ENCODE measurements at places on chromosomes 1 and 21.
A peak's percentile ranks its signal among the peaks of the same experiment; 100 is the strongest.

DNA sequence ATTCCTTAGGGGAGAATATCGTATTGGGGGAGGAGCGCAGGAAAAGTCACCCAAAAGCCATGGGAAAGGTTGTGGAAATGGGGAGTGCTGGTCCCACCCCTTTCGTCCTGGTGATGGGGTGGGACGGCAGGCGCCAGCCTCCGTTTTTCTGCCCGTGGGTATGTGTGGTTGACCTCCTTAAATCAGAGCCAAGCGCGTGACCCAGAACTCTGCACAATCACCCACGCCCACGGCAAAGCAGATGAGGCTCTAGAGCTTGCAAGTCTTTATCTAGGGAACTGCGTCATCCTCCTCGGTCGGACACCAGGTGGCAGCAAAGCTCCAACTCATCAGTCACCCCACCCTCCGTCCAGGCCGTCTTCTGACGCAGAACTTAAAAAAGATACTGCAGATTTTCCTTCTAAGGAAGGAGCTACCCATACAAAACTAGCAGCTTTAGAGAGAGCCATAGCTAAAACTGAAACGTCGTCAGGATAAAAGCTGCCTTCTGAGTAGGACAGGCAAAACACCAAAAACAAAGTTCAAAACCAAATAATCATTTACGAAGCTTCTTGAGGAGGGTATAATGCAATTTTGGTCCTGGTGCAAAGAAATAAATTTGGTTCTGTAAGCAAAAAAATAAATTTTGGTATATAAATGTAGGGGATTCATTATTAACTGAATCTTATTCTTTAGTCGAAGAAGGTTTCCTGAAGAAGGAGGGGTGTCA is 62.0 kb downstream of the TBX19 start:
- DNase-seq: peak; percentile 59

DNA sequence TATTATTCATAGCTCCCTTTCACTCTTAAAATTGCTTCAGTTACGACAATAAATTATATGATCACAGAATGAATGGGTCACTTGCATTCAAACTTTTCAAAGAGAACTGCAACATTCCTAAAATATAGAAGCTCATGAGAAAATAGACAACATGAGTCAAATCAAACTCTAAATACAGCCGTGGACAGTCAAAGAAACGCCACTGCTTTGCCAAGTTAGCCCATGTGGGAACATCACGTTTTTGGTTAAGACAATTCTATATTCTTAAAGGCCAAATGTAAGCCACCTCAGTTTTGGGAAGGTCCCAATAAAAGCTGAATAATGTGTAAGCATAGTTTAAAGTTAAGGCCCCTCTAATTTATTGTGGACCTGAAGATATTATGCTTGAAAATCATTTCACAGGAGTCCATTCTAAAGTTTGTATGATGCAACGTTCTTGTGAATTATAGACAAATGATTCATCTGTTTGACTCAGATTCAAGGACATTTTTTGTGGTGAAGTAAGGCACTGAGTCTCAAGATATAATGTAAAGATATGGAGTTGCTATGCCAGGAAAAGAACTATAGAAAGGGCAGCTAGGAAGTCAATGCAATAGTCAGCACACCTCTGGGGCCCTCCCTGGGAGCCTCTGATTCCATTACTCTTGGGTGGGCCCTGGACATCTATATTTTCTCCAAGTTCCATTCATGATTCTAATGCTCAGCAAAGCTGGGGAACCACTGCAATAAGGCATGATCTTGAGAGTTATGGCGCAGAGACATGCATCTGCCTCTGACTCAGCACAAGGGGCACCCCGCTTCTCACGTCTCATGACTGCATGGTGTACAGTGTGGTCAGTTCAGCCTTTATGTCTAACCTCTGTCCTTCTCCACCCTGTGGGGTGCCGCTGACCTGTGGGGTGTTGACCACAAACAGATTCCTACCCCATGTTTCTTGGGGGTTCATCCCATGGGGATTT is 33.9 kb downstream of the ETS2 start:
- DNase-seq: no peak

GRCh38 chr1:187264995-187265602 is 436.4 kb downstream of the PLA2G4A start:
- DNase-seq: no peak

GRCh38 chr1:202193614-202194327 is at the start of gene LGR6:
TSS of gene LGR6 (plus strand) at chr1:202193799. CDS start at chr1:202193990, 191 bp downstream.
- peak; percentile 29 for DNase-seq

DNA sequence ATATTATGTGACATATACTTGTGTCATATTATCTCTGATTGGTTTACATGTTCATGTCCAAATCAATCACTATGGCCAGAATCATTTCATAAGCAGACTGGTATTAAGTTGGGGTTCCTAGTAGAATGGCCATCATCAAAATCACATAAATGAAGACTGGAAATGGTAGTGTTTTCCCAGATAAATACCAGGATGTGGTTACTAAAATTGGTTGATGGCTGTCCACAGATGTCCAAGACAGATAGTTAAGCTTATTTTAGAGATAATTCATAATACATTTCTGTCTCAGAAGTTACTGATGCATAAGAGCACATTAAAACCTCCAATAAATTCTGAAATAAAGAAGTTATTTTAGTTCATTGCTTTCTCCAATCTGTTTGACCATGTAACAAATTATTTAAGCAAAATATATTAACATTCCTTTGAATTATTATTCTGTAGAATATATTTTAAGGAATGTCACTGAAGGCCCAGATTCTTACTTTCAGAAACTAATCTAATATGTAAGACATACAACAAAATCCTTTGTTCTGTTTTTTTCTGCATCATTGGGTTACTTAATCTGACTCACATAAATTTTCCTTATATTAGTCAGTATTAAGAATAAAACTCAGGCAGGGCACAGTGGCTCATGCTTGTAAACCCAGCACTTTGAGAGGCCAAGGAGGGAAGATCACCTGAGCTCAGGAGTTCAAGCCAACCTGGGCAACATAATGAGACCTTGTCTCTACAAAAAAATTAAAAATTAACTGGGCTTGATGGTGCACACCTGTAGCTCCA is 483.9 kb downstream of the PTPRC start:
- DNase-seq: no peak

DNA sequence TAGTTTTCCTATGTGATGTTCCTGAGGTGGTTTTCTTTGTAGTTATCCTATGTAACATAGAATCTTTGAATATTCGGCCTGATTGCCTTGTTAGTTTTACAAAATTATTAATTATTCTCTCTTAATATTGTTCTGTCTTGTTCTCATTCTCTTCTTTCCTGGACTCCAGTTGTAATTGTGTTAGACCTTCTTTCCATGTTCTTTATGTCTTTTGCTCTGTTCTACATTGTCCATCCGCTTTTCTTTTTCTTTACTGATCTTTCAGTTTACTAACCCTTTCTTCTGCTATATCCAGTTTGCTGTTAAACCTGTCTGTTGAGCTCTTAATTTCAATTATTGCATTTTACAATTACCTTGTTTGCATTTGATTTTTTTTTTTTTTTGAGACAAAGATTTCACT is 89.3 kb downstream of the PEX14 start:
- DNase-seq: no peak

DNA sequence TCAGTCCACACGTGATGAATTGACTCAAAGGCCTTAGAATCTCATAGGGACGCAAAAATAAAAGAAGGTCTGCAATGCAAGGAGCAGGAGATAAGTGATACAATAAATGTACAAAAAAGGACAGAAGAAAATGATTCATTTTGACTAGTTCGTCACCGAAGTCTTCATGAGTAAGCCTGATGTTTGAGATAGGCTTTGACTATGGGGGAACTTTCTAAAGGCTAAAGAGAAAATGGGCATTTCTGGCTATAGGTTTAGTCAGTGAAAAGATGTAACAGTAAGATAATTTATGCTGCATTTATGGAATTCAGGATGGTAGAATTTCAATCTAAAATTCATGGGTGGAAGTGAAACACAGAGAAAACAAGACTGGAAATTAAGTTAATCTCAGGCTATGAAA is 163.0 kb downstream of the ADGRL4 start:
- DNase-seq: no peak

GRCh38 chr21:33811167-33812010 is 104.2 kb downstream of the ATP5PO start:
- no peak for DNase-seq

DNA sequence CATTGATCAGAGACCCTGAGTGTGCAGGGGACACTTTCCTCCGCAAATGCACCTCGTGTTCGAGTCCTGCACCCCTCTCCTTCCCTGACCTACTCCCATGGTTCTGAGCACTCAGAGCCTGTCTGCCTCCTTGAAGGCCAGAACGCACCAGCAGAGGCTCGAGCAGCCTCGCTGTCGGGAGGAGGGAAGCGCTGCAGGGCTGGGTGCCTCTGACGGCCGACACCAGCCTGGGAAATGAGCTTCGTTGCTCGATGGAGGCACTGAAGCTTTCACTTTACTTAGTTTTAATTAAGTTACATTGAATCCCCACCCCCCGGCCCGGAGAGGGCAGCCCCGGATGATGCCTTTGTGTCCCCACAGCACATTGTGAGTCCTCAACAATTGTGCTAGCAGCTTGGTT is 156.3 kb upstream of the ARHGEF16 start:
- DNase-seq: no peak

- no peak for DNase-seq
Observed at GRCh38 chr1:93633313-93633712, 48.3 kb downstream of the BCAR3 start.

DNA sequence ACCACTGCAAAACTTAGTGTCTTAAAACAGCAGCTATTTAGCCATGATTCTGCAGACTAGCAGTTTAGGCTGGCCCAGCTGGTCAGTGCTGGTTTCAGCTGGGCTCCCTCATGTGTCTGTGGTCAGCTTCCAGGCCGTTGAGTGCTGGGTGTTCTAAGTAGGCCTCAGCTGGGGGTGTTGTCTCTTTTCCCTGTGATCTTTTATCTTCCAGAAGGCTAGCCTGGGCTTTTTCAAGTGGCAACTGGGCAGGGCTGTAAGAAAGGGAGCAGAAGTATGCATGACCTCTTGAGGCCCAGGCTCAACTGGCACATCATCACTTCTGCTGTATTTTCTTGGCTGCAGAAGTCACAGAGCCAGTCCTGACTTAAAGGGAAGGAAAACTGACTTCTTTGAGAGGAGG is 136.1 kb downstream of the KIF26B start:
- DNase-seq: no peak

- no peak for DNase-seq
Observed at GRCh38 chr1:190858140-190858539, 380.5 kb upstream of the BRINP3 start.

GRCh38 chr1:24644100-24644384 is 940 bp downstream of the SRRM1 start:
- peak; percentile 14 for DNase-seq

GRCh38 chr1:98897479-98897878 is 107.2 kb downstream of the PLPPR5 start:
- no peak for DNase-seq

Measured in germinal center (tissue), 1 donor.